T-cell (primary cell): ENCODE measurements at places on chromosomes 13 and 19. TPM values are rescaled to one million over a fixed set of nuclear protein-coding genes. Genes with fewer than 3 reads are reported as not detected.

The TGFBR3L gene
- total RNA-seq: 1.6 TPM

The SLC6A16 gene
- 5.4 TPM for total RNA-seq

The TEX26 gene
- not detected for total RNA-seq

The KLF16 gene
- 38.4 TPM for total RNA-seq

The RFPL4AL1 gene
- total RNA-seq: not detected

The B3GNT8 gene
- total RNA-seq: 1.5 TPM

The SIGLEC5 gene
- not detected for total RNA-seq

The KLK2 gene
- not detected for total RNA-seq

The IPO5 gene
- total RNA-seq: 74.8 TPM

The RGL3 gene
- total RNA-seq: 0.22 TPM

The CYP4F2 gene
- total RNA-seq: 0.29 TPM

The DNAAF3 gene
- total RNA-seq: not detected

The NUMBL gene
- 7.1 TPM for total RNA-seq

The MAP3K10 gene
- total RNA-seq: 39.6 TPM

The FFAR1 gene
- 0.21 TPM for total RNA-seq

The CYP2A6 gene
- total RNA-seq: 0.59 TPM

The CRTC1 gene
- total RNA-seq: 25.2 TPM

The COL4A1 gene
- not detected for total RNA-seq

The MYO9B gene
- 185 TPM for total RNA-seq

The LIM2 gene
- total RNA-seq: not detected

The ZGLP1 gene
- total RNA-seq: 11.0 TPM

The SLC17A7 gene
- total RNA-seq: not detected

The SCN1B gene
- total RNA-seq: 2.4 TPM

The SPRED3 gene
- total RNA-seq: 2.2 TPM

The ZNF93 gene
- 6.7 TPM for total RNA-seq

The ZNF433 gene
- total RNA-seq: 1.5 TPM

The IL12RB1 gene
- 26.3 TPM for total RNA-seq

The NXNL1 gene
- total RNA-seq: not detected

The CCDC169 gene
- not detected for total RNA-seq

The FGF9 gene
- 3.1 TPM for total RNA-seq

The SETDB2 gene
- total RNA-seq: 20.0 TPM

The CLEC17A gene
- total RNA-seq: 1.1 TPM

The ZNF724 gene
- 6.5 TPM for total RNA-seq

The SYNGR4 gene
- not detected for total RNA-seq

The PRSS57 gene
- 0.86 TPM for total RNA-seq

The SOX1 gene
- not detected for total RNA-seq

The NLRP4 gene
- total RNA-seq: not detected

The LILRB2 gene
- 0.46 TPM for total RNA-seq

The LRRC25 gene
- total RNA-seq: 0.33 TPM

The RELB gene
- 65.5 TPM for total RNA-seq

The N4BP2L1 gene
- total RNA-seq: 59.6 TPM

The IL17D gene
- 0.13 TPM for total RNA-seq

The POLD1 gene
- 67.1 TPM for total RNA-seq

The C19orf44 gene
- 3.9 TPM for total RNA-seq

The ASF1B gene
- 3.2 TPM for total RNA-seq

The SLC25A41 gene
- 0.33 TPM for total RNA-seq
